ENCODE measurements at places on chromosomes 12 and 14.

DNA sequence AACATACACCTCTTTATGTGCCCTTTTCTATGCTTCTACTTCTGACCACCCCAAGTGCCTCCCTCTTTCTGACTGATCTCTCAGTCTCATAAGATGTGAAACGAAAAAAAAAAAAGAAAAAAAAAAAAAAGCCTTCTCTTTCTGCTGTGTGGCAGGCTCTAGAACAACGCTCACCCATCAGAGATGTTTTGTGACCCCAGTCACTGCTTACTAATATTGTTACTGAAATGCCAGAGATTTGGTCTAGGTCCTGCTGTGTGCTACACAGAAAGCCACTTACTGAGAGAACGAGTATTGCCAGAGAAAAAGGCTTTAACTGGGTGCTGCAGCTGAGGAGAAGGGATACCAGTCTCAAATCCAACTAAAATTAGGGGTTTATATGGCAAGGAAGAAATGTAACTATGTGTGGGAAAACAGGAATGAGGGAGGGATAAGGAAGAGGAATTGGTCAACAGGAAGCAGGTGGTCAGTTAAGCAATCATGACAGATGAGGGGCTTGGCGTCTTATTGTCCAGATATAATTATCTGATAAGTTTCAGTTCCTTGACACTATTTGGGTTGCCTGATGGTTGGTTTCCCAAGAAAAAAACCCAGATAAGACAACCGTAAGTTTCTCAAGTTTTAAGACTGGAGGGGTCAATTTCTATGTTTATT is 149.0 kb downstream of the NAV3 start:
- DNase-seq, result no peak

DNA sequence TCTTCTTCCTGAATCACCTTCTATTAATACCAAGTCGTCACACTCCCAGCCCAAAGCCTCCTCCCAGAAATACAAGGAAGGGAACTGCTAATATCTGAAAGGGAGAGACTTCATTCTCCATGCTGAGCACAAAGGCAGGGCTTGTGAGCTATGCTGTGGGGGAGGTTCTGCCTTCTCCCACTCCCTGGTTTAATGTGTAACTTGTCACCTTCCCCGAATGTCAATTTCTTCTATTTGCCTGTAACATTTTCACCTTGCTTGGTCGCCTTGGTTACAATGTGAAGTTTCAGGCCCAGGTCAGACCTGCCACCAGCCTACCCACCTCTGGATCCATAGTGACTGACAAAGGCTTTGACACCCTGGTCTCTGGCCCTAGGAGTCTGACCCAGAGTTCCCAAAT is 82.0 kb upstream of the ESRRB start:
- DNase-seq, result no peak

GRCh38 chr12:89319122-89319521 is 33.2 kb downstream of the DUSP6 start:
- DNase-seq, result no peak

GRCh38 chr14:24179294-24179960 is 7.5 kb downstream of the REC8 start:
- DNase-seq, result no peak

GRCh38 chr12:3129301-3130056 is 52.3 kb downstream of the TSPAN9 start:
- peak; percentile 43 for DNase-seq

DNA sequence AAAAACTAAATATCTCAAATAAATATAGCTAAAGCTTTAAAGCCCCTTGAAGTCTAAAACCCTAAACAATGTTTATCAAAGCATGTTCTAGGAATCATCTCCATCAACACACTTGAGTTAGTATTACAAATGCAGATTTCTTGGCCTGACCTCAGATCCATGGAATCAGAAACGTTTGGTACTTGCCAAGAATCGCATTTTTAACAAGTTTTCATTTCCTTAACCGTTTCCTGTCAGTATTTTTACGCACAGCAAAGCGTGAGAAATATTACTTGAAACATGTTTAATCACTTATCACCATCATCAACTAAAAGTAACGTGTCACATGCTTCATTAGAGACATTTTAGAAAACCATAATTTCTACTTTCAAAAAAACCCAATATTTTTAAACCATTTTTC is 9.7 kb downstream of the SLCO1C1 start:
- no peak for DNase-seq

All from activated naive CD4-positive, alpha-beta T cell treated with anti-CD3 and anti-CD28 coated beads for 36 hours (primary cell).